A549 (cell line): ENCODE measurements at places on chromosomes 2 and 18.

GRCh38 chr2:136422512-136422911, 304.6 kb upstream of the CXCR4 start:
- no peak for DNase-seq

- DNase-seq: no peak
These were observed 363.0 kb downstream of the FSIP2 start for GRCh38 chr2:186101616-186102015.

DNA sequence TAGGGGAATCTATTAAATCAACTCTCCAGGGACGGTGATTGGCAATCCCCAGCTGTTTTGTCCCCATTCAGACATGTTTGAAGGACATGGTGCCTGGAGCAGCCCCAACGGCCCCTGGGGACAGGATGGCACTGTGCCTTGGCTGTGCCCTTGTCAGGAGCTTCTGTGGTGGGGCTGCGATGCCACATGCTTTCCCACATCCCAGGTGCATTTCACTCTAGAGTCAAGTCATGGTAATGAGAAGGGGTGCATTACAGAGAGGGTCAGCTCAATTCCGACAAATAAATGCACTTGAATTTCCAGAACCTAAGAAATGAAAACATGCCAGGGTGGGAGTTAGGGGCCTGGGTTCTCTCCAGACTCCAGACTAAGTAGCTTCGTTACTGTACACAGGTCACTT, 289.4 kb upstream of the PXDN start:
- no peak for DNase-seq

GRCh38 chr18:37243741-37244140, 321.9 kb downstream of the CELF4 start:
- no peak for DNase-seq

DNA sequence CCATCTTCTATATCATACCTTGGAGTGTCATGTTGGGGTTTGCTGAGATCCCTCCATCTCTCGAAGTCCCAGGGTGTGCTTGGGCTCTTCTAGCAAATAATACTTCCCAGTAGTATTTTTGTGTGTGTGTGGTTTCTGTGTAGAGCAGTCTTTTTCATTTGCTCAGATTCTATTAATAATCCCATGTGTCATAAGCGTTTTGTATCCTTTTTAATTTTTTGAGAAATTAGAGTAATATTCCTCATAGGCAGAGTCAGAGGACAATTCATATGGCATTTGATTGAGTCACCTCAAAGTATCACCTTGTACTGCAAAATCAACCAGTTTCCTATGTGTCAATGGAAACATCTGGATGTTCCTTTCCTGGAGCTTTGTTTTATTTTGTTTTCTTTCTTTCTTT, 37.4 kb upstream of the PPP1R1C start:
- no peak for DNase-seq
